ENCODE measurements at places on chromosomes 3 and 15.

DNA sequence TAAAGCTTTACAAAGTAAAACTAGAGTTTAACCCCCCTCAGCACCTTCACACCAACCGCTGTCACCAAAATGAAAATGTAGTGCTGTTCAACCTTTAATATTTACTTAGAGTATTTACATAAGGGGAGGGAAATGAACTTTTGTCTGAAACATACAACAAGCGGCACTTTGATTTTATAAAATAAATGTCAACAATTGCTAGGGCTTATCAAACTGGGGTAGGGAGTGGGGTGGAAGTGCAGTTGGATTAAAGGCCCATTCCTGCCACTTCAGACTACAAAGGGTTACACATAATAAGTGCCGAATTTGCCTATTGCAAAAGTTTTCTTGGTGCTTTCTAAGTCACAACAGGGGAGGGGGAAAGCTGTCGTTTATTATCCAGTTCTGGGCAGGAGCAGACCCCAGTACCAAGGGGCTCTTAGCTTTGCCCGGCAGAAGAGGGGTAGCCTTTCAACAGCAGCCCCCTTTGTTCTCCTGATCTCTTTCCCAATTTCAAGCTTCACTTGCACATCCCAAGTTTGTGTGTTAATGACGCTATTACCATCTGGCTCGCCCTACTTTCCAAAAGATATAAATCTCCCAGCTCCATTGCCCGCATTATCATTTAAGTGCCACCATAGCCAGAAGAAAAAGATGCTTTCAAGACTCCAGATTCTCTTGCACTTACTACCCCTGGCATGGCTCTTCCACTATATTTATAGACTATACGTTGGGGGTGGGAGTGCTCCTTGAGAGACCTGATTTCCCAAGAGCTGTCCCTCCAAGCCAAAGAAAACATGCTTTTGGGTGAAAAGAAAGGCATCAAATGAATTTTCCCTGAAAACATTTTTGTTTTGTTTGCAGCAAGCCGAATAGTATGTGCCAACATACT, 17.0 kb downstream of the SOX2 start:
- no peak for DNase-seq

DNA sequence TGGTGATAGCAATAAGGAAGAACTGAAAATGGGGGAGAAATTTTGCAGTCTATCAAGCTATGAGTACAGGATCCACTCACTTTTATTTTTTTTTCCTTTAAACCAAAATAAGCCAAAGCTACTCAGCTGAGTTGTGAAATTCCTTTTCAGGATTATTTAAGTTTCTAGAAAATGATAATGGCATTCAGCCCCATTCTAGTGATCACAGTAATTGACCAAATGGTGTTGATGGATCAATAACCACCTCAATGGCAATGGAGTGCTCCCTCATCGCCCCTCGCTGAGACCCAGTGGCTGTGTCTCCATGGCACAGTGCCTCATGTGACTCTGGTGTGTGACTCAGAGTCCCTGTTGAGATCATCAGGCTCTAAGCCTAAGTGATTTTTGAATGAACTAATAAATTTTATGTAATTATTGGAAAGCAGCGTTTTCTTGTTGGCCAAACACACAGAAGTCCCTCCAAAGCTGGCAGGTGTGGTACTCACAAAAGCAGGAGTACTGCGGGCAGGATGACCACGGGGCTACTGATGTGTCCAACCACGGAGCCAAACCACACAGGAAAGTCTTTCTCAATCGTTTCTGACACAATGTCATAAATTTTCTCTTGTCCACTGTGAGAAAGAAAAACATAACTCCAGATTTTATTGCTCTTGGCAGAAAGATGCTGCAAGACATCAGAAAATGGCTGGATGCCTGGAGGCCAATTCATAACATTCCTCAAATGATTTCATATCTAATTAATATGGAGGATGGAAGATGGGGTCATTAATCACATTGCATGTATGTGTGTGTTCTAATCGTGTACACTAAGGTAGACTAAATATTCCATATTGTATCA, 14.4 kb upstream of the STARD5 start:
- DNase-seq: no peak

- DNase-seq: no peak
These were observed 12.6 kb downstream of the CD86 start for GRCh38 chr3:122067588-122068240.

- DNase-seq: no peak
These were observed 347.4 kb downstream of the THSD4 start for GRCh38 chr15:71462638-71463037.

- no peak for DNase-seq
These were observed 160.2 kb upstream of the TBL1XR1 start for GRCh38 chr3:177357352-177358090.

DNA sequence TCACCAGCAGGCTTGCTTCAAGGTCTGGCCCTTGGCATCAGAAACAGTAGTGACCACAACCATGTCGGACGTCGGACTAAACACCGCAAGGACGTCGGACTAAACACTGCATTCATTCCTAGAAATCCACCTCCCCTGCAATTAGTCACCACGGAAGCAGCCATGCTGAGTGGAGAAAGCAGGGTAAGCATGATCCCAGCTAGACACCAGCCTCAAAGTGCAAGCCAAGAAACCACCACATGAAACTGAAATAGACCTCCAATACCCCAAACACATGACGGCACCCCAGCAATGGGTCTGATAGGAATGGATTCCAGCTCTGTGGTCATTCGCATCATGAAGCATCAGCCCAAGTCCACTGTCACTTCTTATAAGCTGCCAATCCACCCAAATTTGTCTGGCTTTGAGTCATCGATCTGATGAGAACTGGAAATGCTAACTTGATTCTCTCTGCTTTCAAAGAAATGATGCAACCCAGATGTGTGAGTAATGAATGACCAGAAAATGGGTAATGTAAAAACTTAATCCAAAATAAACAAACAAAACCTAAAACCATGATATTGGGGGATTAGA, 348.3 kb upstream of the TMCO5A start:
- no peak for DNase-seq

DNA sequence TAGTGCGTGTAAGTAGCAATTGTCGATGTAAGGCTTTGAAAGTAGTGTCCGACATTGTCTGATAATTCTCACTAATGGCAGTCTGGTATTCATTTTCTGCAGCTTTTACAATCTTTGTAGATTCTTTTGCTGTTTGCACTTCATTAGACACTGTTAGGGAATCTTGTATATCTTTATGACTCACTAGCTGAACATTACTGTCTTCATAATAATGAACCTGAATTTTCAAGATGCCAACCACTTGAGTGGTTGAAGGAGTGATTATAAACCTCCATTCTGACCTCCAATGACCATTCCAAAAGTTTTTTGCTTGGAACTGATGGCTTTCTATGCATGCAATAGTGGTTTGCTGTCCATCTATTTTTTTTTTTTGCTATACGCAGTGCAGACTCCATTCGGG, 76.4 kb upstream of the MFGE8 start:
- DNase-seq: no peak

DNA sequence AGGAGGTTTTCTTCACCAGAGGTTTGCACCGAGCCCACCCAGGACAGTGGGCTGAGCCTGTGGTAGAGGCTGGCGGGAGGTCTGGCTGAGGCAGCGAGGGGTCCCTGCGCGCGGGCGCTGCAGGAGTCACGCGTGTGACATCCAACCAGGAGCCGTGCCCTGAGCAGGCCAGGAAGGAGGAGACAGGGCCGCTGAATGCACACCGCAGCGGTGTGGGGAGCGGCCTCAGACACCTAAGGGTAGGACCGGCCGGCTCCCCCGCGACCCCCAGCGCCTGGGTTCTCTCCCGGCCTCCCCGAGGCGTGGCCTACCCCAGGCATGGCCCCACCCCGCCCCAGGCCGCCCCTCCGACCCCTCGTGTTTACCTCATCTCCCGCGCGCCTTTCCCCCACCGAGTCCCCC, 412 bp downstream of the SLC41A3 start:
- DNase-seq: no peak

DNA sequence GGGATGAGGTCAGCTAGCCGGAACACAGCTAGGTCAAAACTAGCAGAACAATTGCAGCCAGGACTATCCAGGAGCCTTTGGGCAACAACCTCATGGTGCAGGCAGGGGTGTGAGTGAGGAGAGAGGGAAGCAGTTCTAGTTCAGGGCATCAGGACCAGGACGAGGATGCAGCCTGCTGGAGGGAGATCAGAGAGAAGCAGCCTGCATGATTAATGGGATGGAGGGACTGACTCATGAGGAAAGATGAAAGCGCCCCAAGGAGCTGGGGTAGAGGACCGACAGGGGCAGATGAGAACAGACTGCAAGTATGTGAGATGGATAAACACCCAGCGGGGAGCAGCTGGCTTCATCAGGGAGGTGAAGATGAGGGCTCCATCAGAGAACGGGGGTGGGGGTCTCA, 37.9 kb upstream of the LRTM1 start:
- DNase-seq: no peak

DNA sequence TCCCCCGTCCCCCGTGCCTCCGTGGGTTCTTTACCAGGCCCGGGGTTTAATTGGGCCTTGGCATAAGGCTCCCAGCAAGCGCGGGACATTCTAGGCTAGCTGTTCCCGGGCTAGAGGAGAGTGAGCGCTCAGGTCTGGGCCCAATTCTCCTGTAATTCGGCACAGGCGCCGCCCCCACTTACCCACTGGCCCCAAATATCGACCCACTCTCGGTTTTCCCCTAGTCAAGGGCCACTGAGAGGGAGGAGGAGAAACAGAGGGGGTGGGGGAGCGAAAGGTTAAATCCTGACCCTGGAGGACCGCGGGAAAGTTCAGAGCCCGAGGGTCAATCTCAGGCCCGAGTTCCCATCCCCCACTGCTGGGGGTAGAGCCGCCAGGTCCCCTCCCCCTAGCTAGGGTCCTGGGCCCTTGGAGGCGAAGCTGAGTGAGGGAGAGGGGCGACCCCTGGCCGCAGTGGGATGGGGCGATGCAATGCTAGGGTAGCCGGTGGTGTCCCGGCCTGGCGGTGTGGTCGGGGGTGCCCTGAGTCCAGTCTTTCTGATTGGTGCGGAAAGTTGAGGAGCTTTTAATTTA, 8.5 kb upstream of the ONECUT1 start:
- DNase-seq: no peak

DNA sequence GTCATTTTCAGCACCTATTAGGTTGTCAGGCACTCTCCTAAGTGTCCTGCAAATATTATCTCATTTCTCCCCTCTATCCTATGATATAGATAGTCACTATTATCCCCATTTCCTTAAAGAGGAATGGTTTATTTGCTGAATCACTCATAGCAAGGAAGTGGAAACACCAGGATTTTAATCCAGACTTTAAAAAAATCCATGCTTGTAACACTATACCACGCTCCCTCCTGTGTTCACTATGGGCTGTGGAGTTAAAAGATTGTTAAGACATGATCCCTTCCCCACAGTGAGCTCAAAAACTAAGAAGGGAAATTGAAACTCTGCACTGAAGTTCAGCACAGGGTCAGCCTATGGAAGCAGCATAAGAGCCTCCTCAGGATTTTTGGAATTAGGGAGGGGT, 60.2 kb downstream of the TMEM39A start:
- no peak for DNase-seq

- DNase-seq: no peak
These were observed 59.2 kb upstream of the OSBPL11 start for GRCh38 chr3:125654526-125654925.

- DNase-seq: no peak
These were observed 126.6 kb downstream of the IGF1R start for GRCh38 chr15:98774756-98775497.

- DNase-seq: no peak
These were observed 11.5 kb upstream of the CCR9 start for GRCh38 chr3:45874677-45875346.

DNA sequence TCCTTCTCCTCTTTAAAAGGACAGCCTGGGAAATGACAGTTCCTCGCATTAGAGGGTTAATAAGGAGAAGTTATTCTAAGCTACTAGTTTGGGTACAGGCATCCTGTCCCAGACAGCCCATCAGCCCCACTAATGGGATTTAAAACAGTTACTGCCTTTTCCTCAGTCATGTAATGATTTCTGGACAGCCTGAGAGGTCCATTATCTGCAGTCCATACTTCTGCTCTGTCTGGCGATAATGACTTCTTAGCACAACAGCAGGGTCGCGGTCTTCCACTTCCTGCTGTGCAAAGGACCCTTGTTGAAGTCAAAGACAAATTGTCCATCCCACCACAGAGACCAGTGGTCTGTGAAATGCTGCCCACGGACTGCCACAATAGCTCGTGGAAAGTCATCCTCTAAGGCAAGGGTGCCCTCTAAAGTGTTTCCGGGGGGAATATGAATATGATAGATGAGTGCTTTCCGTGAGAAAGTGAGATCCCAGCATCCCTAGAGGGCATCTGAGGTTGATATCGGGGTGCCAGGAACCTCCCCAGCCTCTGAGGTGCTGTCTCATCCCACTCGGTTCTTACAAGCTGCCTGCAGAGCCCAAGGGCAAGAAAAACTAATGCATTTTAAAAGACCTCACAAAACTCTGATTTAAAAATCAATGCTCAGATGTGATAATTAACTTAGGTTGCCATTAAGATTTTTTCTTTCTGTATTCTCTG, 100.7 kb downstream of the SHOX2 start:
- no peak for DNase-seq

DNA sequence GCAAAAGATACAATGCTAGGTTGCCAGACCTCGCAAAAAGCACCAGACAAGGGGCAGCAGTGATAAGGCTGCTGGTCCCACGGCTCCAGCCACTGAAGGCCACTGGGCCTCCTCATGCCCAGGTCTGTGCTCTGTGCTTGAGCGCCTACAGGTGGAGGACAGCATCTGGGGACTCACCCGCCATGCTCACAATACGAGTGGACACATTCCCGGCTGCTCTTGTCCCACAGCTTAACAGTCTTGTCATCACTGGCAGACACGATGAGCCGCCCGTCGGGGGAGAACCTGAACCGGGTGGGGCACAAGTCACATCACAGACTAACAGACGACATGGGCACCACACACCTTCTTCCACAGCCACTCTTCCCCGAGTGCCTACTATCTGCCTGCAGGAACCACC, 7.4 kb downstream of the POC1A start:
- no peak for DNase-seq

DNA sequence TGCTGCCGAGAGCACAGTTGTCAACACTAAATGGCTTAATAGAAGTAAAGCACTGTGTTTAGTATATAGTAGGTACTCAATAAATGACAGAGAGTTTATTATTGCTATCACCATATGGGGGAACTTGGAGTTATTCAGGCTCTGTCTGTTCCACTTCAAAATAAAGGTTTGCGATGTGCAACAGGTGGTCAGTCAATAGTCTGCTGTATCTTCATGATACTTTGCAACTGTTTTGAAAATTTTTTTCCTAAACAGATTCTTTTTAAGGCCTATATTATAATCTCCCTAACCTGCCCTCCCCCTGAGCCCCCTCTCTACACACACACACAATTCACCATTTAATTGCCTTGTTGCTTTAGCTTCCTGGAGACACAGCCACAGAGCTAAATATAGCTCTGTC, 164.7 kb upstream of the NR2F2 start:
- DNase-seq: no peak

- no peak for DNase-seq
These were observed 97.8 kb upstream of the MEF2A start for GRCh38 chr15:99467853-99468464.
